ENCODE measurements at places on chromosomes 5 and 9. TPM values are rescaled to one million over a fixed set of nuclear protein-coding genes. Genes with fewer than 3 reads are reported as not detected.

The ARRDC1 gene
- 50.7 TPM for total RNA-seq

The FLT4 gene
- 2.5 TPM for total RNA-seq

The DPP7 gene
- total RNA-seq: 349 TPM

The LECT2 gene
- total RNA-seq: not detected

The FGFR4 gene
- 3.1 TPM for total RNA-seq

DNA sequence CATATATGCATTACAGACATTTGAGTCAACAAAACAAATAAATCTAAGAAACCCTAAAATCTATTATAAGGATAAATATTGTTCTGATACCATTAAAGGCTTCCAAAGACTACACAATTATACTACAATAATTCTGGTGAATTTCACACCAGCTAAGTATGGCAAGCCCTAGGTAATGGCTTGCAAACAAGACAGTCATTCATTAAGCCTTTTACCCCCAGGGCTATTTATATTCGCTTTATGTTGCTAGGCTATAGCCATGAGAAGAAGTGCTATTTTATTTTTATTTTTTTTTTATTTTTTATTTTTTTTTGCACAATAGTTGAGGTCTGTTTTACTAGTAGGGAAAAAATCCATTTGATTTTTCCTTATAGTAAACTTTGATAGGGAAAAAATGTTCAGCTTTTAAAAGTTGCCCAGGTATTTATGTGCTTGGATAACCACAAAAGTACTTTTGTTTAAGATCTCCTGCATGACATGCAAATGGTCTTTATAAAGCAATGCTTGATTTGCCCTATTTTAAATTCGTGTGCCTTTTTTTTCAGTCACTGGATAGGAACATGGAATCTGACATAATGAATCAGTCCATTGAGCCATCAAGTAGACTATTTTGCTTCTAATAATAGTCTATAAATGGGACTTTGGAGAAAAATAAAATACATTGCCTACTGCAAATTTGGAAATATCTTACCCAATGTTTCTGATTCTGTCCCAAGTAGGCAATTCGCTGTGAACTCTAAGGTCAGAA is 946.3 kb upstream of the COX7C start:
- no peak for DNase-seq
- H3K27me3 ChIP-seq: no peaks in the 10 kb centered on the region
- H3K4me1 ChIP-seq: no peaks in the 10 kb centered on the region
- H3K27ac ChIP-seq: no peak overlapping the region
- no peak overlapping the region for H3K4me3 ChIP-seq
- no peaks in the 10 kb centered on the region for H3K36me3 ChIP-seq

DNA sequence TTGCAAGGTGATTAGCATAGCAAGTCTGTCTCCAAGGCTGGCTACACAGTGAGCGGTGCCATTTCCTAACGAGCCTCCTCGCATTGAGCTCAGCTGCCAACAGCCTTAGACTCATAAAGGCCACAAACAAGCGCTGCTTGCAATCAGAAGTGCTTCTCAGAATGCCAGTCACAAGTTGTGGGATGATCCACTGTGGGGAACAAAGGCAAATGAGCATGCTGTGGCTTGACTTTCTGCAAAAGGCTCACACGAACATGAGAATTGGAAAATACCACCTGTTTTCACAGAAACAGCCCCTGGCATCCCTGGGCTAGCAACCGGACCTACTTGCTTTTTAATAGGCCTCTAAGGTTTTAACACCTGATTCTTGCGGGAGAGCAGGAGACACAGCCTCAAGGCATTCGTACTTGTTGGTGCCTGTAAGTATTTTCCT is 215.5 kb downstream of the FANCC start:
- H3K36me3 ChIP-seq: no peaks in the 10 kb centered on the region
- no peak overlapping the region for H3K27ac ChIP-seq
- H3K27me3 ChIP-seq: no peaks in the 10 kb centered on the region
- H3K4me1 ChIP-seq: no peaks in the 10 kb centered on the region

- H3K36me3 ChIP-seq: no peaks in the 10 kb centered on the region
- no peak overlapping the region for H3K27ac ChIP-seq
- DNase-seq: no peak
- no peaks in the 10 kb centered on the region for H3K4me1 ChIP-seq
Measured at GRCh38 chr9:76603448-76603895, 144.5 kb downstream of the GCNT1 start.

- H3K27me3 ChIP-seq: no peaks in the 10 kb centered on the region
- no peaks in the 10 kb centered on the region for H3K4me1 ChIP-seq
- no peak overlapping the region for H3K4me3 ChIP-seq
- no peaks in the 10 kb centered on the region for H3K36me3 ChIP-seq
Measured at GRCh38 chr5:85849411-85849810, 768.3 kb upstream of the COX7C start.

- H3K27ac ChIP-seq: no peak overlapping the region
- no peaks in the 10 kb centered on the region for H3K36me3 ChIP-seq
- no peaks in the 10 kb centered on the region for H3K27me3 ChIP-seq
- DNase-seq: peak; percentile 22
- H3K4me1 ChIP-seq: peaks cover 3% of the 10 kb centered on the region
Measured at GRCh38 chr5:54944364-54944763, 41.0 kb downstream of the ESM1 start.

DNA sequence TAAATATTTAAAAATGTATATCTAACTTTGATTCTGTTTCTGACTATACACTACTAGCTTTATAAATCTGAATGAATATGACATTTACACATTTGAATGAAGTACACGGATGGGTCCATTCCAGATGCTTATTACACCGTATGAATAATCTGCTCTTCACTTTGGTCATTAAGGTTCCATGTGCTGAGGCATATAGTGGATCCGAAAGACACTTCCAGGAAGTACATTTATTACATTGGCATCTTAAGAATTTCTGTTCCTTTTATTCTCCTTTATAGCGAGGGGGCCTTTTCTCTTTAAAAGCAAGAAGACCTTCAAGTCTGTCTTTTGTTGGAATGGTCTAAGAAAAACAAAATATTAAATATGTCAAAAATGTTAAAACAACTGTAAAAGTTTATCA is 147.6 kb downstream of the AUH start:
- no peak for DNase-seq
- peaks cover 3% of the 10 kb centered on the region for H3K4me1 ChIP-seq
- H3K27ac ChIP-seq: no peak overlapping the region
- H3K4me3 ChIP-seq: no peak overlapping the region
- peaks cover 2% of the 10 kb centered on the region for H3K36me3 ChIP-seq

- no peaks in the 10 kb centered on the region for H3K36me3 ChIP-seq
- H3K4me3 ChIP-seq: no peak overlapping the region
- no peak overlapping the region for H3K27ac ChIP-seq
- no peaks in the 10 kb centered on the region for H3K27me3 ChIP-seq
- no peaks in the 10 kb centered on the region for H3K4me1 ChIP-seq
- no peak for DNase-seq
Measured at GRCh38 chr5:101288633-101289032, 385.6 kb upstream of the ST8SIA4 start.

DNA sequence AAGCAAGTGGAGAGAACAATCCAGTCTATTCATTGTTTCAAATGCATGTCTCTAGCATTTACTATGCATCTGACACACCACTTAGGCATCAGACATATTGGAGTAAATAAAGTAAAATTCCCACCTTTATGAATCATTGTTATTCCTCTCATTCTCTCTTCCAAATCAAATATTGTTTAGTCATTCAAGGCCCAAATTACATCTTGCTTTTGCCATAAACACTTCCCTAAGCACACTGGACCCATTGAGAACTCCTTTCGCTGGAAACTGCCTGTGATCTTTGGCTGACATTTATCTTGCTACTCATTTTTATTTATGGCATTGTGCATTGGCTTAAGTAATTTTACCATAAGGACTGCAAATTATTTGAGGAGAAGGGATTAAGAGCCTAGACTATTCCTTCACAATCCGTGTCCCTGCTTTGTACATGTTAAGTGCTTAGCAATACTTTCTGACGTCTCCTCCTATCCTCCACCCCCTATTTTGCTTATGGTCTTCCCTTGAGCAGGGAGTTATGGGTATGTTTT is 7.4 kb downstream of the C5orf46 start:
- no peak overlapping the region for H3K4me3 ChIP-seq
- no peaks in the 10 kb centered on the region for H3K36me3 ChIP-seq
- no peaks in the 10 kb centered on the region for H3K27me3 ChIP-seq
- DNase-seq: no peak
- no peak overlapping the region for H3K27ac ChIP-seq
- no peaks in the 10 kb centered on the region for H3K4me1 ChIP-seq

The ZBTB26 gene
- 6.0 TPM for total RNA-seq

GRCh38 chr5:19880859-19881436 is 107.1 kb downstream of the CDH18 start:
- no peaks in the 10 kb centered on the region for H3K36me3 ChIP-seq
- no peak for DNase-seq
- H3K27me3 ChIP-seq: no peaks in the 10 kb centered on the region

DNA sequence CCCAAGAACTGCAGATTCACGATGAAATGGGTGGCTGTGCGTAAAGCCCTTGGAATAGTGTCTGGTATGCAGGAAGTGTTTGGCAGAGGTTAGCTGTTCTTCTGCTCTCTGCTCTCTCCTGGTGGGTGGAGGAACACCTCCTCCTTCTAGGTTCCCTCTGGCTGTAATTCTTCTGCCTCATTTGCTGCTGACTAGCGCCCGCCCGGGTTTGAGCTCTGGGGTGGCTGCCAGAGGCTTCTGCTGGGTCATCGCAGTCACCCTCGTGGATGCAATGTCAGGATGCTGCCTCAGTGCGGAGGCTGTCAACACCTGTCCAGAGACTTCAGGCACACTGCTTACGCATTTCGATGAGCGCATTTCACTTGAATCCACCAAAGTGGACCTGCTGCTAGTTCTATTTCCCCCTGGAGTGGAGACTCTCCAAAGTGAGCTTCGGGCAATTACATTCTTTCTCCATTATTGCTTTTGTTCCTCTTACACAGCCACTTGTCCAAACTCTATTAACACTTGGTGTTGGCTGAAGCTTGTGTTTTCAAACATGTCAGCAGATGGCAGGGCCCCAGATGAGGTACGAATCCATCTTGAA is 11.7 kb downstream of the DOCK2 start:
- peaks cover 12% of the 10 kb centered on the region for H3K36me3 ChIP-seq
- DNase-seq: no peak
- H3K4me3 ChIP-seq: no peak overlapping the region
- H3K4me1 ChIP-seq: peaks cover 72% of the 10 kb centered on the region
- no peak overlapping the region for H3K27ac ChIP-seq
- H3K27me3 ChIP-seq: no peaks in the 10 kb centered on the region

DNA sequence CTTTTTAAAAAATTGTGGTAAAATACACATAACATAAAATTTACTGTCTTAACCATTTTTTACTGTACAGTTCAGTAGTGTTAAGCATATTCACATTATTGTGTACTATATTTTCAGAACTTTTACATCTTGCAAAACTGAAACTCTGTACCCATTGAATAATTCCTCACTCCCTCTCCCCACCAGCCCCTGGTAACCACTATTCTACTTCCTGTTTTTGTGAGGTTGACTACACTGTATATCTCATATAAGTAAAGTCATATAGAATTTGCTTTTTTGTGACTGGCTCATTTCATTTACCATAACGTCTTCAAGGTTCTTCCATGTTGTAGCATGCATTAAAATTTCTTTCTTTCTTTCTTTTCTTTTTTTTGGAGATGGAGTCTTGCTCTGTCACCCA is 87.0 kb downstream of the LNPEP start:
- DNase-seq: no peak
- no peak overlapping the region for H3K27ac ChIP-seq
- peaks cover 80% of the 10 kb centered on the region for H3K36me3 ChIP-seq
- H3K4me3 ChIP-seq: no peak overlapping the region
- peaks cover 4% of the 10 kb centered on the region for H3K4me1 ChIP-seq

DNA sequence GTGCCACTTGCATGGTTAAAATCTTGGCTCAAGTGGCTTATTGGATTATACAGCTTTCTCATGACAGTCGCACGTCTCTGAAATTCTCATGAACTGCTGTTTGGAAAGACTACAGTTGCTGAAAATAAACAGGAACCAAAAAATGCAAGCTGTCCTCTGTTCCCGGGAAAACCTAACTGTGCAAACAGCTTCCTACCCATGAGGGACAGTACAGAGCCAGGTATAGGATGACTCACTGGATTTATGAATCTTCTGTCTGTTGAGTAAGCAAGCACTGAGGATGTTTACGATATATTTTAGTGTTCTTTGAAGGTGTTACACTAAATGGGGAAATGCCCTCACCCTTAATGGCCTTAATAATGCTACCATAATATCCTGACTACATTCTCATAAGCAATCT is 380.3 kb upstream of the TNC start:
- H3K36me3 ChIP-seq: no peaks in the 10 kb centered on the region
- H3K27ac ChIP-seq: no peak overlapping the region
- no peaks in the 10 kb centered on the region for H3K4me1 ChIP-seq
- peaks cover 3% of the 10 kb centered on the region for H3K27me3 ChIP-seq
- H3K4me3 ChIP-seq: no peak overlapping the region

The CYLC2 gene
- total RNA-seq: not detected

The FOXD4 gene
- 0.20 TPM for total RNA-seq

GRCh38 chr9:16196206-16196605 is 643.4 kb downstream of the CCDC171 start:
- no peaks in the 10 kb centered on the region for H3K4me1 ChIP-seq
- DNase-seq: no peak
- H3K4me3 ChIP-seq: no peak overlapping the region
- no peaks in the 10 kb centered on the region for H3K27me3 ChIP-seq
- no peak overlapping the region for H3K27ac ChIP-seq

DNA sequence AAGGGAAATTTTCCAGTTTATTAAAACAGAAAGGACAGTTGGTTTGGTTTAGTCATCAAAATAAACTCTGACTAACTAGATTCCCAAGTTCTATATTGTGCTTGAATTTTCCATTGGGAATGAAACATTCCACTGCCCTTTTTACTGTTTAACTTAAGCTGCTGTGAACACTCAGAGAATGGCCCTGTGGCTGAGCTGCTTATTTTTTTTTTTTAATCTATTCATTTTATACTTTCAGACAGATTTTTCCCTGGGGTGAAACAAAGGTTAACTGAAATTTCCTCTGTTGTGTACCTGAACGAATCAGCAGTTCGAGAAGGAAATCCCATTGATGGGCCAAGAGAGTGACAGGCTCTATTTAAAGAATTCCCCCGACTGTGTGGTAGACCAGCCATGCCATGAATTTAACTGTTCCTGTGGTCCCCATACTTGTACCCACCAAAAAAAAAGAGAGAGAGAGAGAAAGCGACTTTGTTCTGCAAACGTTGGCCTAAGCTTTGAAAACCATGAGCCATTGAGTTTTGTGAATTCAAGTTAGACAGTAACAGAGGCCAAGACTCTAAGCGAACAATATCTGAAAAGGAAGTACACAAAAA is 138.7 kb upstream of the GRHPR start:
- no peaks in the 10 kb centered on the region for H3K27me3 ChIP-seq
- H3K36me3 ChIP-seq: no peaks in the 10 kb centered on the region
- H3K27ac ChIP-seq: peak overlapping the region; percentile 21

DNA sequence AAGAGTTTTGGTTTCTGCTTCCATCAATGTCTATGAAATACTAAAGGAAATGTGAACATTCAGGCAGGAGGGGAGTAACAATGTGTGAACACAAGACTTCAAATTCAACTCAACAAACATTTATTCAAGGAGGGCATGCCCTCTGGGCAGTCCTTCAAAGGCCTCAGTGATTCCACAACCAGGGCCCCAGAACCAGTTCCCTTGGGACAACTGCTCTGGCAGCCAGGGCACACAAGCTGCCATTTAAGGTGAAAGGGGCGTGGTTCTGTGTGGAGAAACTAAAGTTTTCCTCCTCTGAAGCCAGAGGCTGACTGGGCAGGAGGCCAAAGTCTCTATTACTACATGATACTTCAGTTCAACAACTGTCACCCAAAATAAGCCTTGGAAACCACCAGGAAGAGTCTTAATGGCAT is 3.2 kb downstream of the RBM18 start:
- H3K4me3 ChIP-seq: no peak overlapping the region
- peaks cover 48% of the 10 kb centered on the region for H3K36me3 ChIP-seq
- no peak overlapping the region for H3K27ac ChIP-seq
- H3K27me3 ChIP-seq: no peaks in the 10 kb centered on the region
- peaks cover 29% of the 10 kb centered on the region for H3K4me1 ChIP-seq

All from CD4-positive, alpha-beta T cell (primary cell).